ENCODE measurements at places on chromosomes 3 and 15.

- no peak for DNase-seq
Measured at GRCh38 chr15:99324082-99324620, 72.9 kb downstream of the LRRC28 start.

DNA sequence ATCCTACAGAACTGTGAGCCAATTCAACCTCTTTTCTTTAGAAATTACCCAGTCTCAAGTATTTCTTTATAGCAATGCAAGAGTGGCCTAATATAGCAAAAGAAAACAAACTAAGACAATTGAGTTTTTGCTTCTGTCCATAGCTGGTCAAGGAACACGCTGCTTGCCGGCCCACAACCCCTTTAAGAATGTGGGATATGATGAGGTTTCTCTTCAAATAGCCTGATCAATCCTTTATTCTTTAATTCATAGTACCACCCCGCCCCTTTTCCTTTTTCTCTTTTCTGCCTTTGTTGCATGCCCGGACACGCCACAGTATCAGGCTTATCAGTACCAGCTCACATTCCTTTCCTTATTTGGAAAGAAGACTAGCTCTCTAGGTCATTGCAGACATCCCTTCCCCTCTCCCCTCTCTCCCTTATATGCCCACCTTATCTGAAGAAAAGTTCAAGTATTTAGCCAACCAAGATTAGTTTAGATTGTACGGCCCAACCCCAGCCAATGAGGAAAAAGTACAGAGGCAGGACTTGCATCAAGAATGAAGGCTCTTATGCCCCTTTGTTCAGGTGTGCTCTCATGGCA, 404.5 kb downstream of the OCA2 start:
- no peak for DNase-seq

- DNase-seq: no peak
Measured at GRCh38 chr3:123818921-123819429, 65.2 kb downstream of the MYLK start.

GRCh38 chr3:196207833-196208607, 3.2 kb downstream of the ZDHHC19 start:
- no peak for DNase-seq

- DNase-seq: no peak
Measured at GRCh38 chr3:194995922-194996321, 275.0 kb downstream of the XXYLT1 start.
